Left lobe of liver (tissue), 2 donors: ENCODE measurements at places on chromosomes 7 and 10.

DNA sequence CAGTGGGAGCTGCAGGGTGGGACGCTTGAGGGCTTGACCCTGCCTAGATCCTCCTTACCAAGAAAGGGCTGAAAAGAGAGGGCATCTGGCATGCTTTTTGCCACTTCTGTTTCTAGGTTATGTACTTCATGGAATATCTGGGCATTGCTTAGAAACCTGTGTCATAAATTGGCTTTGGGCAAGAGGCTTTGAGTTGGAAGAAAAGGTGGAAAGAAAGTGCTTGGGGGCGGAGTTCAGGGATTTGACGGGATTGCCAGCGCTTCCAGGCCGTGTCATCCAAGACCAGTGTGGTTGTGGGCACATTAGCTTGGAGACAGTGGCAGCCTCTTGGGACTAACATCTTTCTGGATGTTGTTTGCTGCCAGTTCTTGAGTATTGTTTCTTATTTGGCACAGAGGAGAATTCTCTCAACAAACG is 825 bp downstream of the ZNF862 start:
- DNase-seq, result no peak

GRCh38 chr10:27312854-27313253 is 72.3 kb upstream of the ACBD5 start:
- DNase-seq, result no peak

DNA sequence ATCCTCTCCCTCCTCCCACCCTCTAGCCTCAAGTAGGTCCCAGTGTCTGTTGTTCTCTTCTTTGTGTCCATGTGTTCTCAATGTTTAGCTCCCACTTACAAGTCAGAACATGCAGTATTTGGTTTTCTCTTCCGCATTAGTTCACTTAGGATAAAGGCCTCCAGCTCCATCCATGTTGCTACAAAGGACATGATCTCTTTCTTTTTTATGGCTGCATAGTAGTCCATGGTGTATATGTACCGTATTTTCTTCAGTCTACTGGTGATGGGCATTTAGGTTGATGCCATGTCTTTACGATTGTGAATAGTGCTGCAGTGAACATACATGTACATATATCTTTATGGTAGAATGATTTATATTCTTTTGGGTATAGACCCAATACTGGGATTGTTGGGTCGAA is 1.6 kb upstream of the GOT1 start:
- DNase-seq, result no peak

DNA sequence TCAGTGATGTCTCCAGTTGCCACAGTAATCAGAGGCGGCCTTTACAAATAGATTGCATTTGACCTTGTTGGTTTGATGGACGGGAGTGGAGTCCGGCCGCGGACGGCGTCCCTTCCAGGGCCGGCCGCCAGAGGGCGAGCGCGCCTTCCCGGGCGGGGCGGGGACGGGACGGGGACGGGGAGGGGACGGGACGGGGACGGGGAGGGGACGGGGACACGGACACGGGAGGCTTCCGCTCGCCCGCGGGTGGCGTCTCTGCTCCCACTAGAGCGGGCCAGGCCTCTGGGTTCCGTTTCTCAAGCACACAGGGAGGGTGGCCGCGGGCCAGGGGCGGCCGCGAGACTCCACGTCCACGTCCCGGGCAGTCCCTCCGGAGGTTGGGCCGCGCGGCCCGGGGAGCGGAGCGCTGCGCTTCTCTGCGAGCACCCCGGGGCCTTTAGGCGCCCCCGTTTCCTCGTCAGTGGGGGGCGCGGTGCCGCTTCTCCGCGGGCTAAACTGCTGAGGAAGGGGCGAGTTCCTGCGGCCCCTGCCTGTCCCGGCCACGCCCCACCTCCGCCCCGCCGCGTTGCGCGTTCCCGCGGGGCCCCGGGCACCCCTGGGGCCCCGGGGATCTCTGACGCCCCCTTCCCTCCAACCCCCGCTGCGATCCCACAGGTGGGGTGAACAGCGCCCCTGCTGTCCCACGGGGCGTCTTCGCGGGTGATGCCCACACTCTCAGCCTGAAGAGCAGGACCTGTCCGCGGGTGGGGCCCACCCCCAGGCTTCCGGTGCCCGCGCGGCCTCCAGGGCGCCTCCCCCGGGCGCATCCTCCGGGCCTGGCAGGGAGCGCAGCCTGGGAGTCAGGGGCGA is 84.2 kb upstream of the MKI67 start:
- DNase-seq, result peak; percentile 78

DNA sequence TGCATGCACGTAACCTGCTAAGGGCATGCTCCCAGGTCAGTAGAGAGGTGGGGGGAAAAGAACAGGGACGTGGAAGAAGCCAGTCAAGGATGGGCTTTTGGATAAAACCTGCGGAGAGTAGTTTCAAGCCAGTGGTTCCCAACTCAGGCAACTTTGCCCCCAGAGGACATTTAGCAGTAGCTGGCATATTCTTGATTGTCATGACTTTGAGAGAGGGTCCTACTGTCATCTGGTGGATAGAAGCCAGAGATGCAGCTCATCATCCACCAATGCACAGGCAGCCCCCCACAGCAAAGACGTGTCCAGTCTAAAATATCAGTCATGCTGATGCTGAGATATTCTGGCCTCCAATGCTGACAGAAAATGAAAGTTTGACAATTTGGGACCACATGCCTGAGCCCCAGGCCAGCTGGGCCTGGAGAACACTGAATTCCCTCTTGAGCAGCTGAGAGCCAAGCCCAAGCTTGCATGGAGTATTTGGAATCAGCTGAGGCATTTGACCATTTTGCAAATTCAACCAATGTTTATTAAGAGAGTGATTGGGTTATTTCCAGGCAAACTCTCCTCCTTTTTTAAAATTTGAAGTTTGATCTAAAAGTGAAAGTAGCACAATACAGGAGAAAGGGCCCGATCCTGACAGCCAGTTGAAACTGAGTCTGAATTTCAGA is 110.0 kb upstream of the C7orf33 start:
- no peak for DNase-seq

- no peak for DNase-seq
Measured at GRCh38 chr7:2668401-2668800, 19.6 kb upstream of the AMZ1 start.

DNA sequence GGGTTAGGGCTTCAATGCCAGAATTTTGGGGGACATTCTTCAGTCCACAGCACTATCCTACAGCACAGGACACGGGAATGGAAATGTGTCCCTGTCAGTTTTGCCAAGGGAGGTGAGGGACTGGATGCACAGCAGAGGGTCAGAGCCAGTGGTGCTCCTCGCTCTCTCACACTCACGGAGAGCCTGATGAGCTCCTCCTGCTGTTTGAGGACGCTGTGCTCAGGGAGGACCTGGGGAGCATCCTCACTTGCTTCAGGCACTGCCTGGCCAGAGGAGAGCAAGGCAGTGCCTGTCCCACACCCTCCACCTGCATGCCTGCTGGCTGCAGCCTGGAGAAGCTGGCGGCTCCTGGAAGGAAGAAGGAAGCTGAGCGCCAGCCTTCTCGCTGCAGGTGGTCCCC is 58.6 kb downstream of the RAMP3 start:
- peak; percentile 23 for DNase-seq

GRCh38 chr7:90025771-90026170 is 128.5 kb upstream of the STEAP1 start:
- no peak for DNase-seq

GRCh38 chr10:71040846-71041605 is 152.7 kb upstream of the PCBD1 start:
- no peak for DNase-seq

- DNase-seq, result no peak
Measured at GRCh38 chr10:110524859-110525232, 27.1 kb downstream of the DUSP5 start.
